ENCODE measurements at places on chromosomes 3 and 15. TPM values are rescaled to one million over a fixed set of nuclear protein-coding genes. Genes with fewer than 3 reads are reported as not detected.

DNA sequence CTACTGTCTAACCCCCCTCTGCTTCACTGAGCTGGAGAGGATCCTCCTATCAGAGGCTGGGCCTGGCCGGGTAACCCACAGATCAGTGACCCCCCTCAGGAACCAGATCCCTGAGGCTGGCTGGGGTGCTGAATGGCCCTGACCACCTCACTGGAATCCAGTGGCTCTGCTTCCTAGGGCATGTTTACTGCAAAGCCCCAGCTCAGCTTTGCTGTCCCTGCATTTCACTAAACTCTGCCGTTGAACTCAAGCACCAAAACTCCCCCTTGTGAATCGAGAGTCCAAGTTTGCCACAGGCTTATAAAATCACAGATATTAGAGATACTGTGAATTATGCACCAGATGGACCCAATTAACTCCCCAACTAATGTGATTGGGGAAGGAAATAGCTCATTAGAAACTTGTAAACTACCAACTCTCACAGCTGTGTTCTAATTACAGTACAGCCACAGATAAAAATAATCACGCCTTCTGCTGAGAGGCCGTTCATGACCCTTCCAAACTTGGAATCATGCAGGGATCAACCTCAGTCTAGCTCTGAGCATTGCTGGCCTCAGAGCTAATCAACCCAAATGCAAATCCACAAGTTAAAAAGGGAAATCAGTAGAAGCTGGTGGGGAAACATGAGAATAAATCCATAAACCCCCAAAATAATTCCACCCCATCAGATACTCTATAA, 47.0 kb downstream of the OCA2 start:
- no peak for DNase-seq

DNA sequence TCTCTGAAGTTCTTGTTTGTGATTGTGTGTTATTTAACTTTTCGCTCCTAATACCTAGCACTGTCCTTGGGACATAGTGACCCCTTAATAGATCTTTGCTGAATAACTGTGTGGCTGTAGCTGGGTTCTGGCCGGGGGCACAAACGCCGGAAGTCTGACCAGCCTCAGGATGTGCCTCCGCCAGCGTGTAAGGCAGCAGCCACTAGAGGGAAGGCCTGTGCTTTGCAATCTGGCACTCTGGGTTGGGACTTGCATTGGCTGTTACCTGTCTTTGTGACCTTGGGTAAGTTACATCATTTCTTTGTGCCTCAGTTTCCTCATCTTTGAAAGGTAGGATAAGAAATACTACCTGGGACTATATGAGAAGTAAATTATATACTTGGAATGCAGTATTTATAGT, 158.7 kb downstream of the GHSR start:
- no peak for DNase-seq

DNA sequence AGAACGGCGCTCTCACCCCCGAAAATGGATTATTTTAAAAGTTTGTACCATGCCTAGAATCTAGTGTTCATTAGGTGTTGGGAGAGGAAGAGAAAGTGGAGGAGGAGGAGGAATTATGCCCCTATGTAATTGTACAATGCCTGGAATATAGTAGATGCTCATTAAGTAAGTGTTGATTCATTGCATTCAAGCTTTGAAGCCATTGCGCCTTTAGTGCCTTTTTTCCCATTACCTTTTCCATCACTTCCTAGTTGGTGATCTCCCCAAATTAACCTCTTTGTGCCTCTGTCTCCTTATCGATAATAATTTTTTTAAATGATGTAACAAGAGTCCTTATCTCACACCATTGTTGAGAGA, 220.7 kb upstream of the PRICKLE2 start:
- no peak for DNase-seq

DNA sequence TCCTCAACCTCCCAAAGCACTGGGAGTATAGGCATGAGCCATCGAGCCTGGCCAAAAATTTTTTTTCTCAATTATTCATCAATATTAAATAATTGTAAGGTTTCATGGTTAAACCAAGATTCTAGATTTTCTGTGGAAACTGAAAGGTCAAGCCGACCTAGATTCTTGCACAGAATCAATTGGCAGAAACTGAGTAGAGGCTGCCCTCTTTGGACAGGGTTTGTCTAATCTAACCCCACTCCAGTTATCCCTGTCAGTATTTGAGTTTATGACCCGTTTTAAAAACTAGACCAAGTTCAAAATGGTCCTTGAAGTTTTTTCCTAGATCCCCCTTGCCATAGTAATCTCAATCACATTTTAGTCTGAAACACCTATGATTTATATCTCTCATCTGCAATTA, 8.6 kb upstream of the ADAM10 start:
- DNase-seq = no peak

GRCh38 chr15:22936577-22937472, 43.3 kb downstream of the CYFIP1 start:
- no peak for DNase-seq

DNA sequence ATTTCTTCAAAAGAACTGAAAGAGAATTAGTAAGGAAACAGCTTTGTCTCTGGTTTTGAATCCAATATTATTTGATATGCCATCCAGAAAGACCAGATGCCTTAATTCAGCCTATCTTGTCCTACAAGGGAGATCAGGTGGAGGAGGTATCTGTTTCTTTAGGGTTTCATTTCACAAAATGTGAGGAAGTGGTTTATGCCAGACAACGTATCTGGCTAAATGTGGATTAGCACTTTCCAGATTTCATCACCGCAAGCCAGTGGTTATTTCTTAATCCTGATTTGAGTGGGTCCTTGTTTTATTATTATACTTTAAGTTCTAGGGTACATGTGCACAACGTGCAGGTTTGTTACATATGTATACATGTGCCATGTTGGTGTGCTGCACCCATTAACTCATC, 271.1 kb downstream of the EBLN2 start:
- DNase-seq = no peak

- no peak for DNase-seq
These were observed 118.9 kb upstream of the MEIS2 start for GRCh38 chr15:37219211-37219701.

The GP9 gene
- not detected for polyA plus RNA-seq

- DNase-seq = no peak
These were observed 569.0 kb downstream of the TUSC7 start for GRCh38 chr3:117278424-117279190.

DNA sequence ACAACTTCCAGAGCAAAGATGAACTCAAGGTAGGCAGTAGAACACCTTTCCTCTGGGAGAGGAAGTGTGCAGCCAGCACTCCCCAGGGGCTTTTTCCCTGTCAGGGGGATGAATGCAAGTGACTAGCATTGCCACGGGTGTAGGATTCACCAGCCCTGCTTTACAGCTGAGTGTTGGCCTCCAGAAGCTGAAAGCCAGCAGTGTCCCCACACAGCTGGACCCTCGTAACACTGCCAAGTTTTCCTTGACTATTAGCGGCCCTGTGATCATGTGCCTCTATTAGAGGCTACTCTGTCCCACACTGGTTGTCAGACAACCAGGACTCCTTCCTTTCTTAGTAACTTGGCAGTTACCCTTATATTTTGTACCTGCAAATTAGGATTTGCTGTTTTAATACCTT, 104.9 kb upstream of the MANF start:
- DNase-seq = no peak

- DNase-seq = no peak
These were observed 313.4 kb upstream of the NECTIN3 start for GRCh38 chr3:110758208-110758607.

DNA sequence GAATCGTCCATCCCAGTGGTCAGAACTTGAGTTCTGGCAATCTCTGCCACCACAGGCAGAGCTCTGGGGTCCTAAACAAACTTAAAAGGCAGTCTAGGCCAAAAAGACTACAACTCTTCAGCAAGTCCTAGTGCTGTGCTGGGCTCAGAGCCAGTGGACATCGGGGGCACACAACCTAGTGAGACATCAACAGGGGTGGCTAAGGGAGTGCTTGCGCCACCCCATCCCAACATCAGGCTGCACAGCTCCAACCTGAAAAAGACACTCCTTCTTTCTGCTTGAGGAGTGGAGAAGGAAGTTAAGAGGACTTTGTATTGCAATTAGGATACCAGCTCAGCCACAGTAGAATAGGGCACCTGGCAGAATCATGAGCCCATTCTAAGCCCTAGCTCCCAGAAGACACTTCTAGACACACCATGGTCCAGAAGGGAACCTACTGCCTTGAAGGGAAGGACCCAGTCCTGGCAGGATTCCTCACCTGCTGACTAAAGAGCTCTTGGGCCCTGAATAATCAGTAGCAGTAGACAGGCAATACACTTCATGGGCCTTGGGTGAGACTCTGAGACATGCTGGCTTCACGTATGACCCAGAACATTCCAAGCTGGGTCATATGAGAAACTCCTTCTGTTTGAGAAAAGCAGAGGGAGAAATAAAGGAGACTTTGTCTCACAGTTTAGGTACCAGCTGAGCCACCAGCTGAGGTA, 72.0 kb downstream of the TFDP2 start:
- DNase-seq = no peak

DNA sequence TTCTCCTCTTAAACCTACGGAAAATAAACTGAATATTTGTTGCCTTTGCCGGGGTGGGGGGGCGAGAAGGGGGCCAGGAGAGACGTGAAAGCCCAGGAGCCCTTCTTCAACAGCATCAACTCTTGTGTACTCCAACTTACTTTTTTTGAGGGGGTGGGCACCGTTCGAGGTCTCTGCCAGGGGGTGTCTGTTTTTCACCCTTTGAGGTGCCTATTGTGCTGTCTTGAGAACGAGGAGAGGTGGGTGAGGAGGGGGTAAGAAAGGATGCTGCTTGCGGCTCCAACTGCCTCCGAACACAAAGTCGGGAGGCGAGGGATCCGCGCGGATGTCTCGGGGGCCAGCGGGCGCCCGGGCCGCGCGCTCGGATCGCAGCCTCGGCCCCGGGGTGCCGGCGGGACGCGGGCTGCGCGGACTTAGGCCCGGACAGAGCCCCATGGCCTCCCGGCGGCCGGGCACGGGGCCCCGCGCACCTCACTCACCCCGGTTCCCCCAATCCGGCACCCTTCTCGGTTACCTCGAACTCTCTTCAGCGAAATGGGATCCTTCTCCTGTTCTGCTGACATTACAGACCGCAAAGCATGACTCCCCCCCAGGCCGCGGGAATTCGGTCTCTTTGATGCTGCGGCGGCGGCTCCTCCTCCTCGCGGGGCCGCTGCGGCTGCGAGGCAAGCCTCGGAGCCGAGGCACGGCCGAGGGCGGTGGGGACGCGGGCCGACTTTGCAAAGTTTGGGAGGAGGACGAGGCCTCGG, 650 bp downstream of the PYGO1 start:
- DNase-seq = no peak

- DNase-seq = no peak
These were observed 23.4 kb upstream of the SLC2A2 start for GRCh38 chr3:171049861-171050444.

The ALPK3 gene
- 0.33 TPM for polyA plus RNA-seq

DNA sequence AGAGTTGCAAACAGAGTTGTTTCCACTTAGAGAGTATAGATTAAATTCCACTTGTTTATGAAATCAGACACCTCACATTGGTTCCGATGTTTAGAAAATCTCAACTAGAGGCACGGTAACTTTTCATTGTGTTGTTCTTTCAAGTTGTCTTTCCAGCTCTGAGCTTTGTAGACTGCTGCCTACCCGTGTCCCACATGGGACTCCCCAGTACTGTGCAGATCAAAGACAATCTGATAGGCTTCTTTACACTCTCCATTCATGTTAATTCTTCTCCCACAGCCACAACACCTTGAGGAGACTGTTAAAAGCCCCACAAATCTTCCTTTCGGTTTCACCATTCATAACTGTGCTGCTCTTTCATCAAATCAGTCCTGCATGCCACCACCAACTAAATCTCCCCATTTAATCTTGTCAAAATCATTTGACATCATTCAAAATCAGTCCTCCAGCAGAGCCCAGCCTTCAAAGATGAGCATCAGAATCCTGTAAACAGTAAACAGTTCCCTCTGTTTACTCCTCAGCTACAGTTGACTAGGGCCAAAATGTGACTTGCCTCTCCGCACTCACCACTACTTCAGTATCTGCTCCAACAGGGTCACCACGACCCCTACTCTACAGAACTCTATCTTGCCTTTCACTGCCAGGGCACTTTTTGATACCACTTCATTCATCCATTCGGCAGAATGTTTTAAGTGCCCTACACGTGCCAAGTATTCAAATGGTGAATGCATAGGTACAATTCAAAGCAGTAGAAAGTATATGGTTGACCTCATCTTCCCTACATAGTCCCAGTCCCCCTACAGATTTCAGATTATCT, 8.3 kb downstream of the ANXA2 start:
- DNase-seq = peak; percentile 42

DNA sequence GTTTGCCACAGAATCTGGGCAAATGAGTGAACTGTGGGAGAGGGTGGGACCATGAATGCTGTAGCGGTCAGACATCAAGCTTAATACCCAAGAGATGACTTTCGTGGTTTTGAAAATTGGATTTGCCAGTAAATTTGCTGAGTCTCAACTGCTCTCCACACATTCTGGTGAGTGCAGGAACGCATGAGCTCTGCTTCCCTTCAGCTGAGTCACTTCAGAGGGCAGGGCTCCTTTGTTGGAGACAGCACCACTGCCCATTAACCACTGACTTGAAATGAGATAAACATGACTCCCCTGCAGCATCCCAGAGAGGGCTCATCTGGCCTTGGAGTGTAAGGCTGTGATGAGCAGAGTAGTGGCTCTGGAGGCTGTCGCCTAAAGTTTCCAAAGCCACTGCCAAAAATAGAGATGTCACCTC, 22.6 kb downstream of the RARRES1 start:
- peak; percentile 41 for DNase-seq

- DNase-seq = no peak
These were observed 2.9 kb downstream of the CTNNB1 start for GRCh38 chr3:41202075-41202833.

DNA sequence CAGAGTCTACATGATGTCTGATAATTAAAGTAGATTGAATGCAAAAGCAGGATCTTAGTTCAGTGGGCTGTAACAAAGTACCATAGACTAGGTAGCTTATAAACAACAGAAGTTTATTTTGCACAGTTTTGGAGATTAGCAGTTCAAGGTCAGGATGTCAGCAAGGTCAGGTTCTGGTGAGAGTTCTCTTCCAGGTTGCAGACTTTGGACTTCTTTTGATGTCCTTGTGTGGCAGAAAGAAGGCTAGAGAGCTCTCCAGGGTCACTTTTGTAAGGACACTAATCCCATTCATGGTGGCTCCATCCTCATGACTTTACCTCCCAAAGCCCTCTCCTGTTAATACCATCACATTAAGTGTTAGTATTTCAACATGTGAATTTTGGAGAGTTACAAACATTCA, 12.1 kb downstream of the FYTTD1 start:
- no peak for DNase-seq

DNA sequence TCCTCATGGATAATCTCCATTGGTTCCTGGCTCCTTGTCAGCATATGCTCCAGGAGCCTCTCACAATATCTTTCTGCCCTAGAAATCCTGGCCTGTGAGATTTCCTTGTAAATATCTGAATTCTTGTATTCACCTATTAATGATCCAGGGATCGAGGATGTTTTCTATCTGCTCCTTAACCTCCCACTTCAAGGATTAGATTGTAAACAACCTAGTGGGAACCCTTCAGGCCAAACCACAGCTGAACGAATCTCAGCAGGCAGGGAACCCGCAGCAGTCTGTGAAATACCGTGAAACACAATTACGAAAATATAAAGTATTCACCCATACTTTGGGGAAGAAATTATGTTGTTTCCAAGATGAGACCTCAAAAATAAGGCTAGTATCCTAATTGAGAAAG, 215.9 kb downstream of the TIGIT start:
- no peak for DNase-seq

GRCh38 chr3:138072796-138073195, 42.6 kb downstream of the DZIP1L start:
- no peak for DNase-seq

GRCh38 chr15:81256916-81257315, 60.2 kb downstream of the IL16 start:
- DNase-seq = no peak

The USP13 gene
- polyA plus RNA-seq = 3.4 TPM

- DNase-seq = no peak
These were observed 59.9 kb downstream of the OXSM start for GRCh38 chr3:25849641-25850385.

The SCAANT1 gene
- polyA plus RNA-seq = not detected

The STRIT1 gene
- polyA plus RNA-seq = not detected
